ENCODE measurements at places on chromosomes 5 and 9.

DNA sequence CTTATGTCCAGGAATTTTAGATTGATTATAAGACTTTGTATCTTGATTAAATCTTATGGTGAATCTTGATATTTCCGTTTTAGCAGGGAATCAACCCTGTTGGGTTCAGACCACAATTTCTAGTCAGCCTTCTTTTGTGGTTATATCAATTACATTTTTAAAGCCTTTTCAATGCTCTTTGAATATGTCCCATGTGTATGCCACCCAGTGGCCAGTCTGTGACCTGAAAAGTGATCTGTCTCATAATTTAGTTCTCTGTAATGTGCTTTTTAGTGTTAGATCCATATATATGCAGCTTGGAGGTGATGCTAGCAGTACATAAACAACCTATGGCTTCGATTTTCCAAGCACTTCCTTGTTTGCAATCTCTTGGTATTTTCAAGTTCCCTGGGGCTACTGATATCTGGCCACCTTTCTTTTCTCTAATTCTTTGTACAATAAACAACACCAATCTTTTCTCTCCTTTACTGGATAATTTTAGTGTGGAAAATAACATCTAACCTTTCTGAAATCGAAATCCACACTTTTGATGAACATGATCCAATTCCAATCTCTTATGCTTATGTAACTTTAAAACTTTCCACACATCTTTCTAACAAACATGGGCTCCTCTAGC lies 28.8 kb downstream of the PDE8B start:
- peak; percentile 41 for DNase-seq

GRCh38 chr5:161925960-161926359 lies 78.0 kb downstream of the GABRA1 start:
- DNase-seq, result no peak

GRCh38 chr9:113257863-113258262 lies 17.5 kb downstream of the CDC26 start:
- DNase-seq, result no peak

GRCh38 chr9:101673642-101674041 lies 64.8 kb downstream of the GRIN3A start:
- DNase-seq, result no peak

DNA sequence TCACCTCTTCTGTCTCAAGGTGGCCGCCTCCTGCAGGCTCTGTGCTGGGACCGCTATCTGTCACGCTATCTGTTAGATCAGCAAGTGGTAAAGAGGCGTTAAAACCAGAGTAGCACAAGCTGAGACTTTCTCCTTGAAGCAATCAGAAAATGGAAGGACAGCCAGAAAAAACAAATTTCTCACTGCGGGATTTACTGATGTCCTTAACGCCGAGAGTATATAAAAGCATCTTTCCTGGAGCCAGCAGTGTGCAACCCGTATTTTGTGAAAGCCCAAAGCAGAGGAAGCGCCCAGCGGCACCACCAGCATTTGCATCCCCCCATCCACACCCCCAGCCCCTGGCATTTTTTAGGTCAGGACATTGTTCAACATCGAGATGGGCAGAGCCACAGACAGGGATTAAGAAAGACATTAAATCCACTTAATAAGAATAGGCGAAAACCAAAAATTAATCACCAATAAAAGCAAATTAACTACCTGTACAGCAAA lies 48.6 kb downstream of the DUSP1 start:
- no peak for DNase-seq

DNA sequence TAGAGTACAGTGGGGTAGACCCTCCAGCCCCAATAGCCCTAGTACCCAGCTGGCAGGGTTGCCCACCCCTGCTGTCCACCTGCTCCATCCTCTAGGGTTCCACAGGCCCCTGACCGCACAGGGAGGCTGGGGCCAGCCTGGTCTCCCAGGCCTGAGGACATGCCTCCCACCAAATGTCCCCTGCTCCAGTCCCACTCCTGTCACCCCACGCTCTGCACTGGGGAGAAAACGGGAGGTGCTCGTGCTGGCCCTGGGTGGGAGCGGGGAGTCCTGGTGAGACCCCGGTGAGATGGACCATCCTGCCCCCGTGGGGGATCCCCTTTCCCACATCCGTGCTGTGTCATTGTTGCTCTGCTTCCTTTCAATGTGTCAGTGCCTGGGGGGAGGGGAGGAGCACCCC lies 12.1 kb downstream of the CPLX2 start:
- DNase-seq, result no peak

- DNase-seq, result peak; percentile 18
Measured at GRCh38 chr5:115557667-115558387, 13.3 kb upstream of the FEM1C start.

DNA sequence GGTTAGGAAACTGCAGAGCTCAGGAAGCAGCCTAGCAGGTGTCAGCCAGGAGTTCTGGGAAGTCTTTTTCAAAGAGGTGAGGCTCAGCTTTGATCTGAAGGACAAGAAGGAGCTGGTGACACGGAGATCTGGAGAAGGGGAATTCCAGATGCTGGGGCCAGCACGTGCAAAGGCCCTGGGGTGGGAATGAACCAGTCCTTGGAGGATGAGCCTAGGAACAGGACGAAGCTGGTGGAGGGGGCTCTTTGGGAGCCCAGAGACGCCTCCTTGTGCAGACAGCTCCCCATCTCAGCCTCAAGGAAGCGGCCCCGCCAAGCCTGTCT lies 15.2 kb upstream of the RNU6ATAC start:
- DNase-seq, result no peak

DNA sequence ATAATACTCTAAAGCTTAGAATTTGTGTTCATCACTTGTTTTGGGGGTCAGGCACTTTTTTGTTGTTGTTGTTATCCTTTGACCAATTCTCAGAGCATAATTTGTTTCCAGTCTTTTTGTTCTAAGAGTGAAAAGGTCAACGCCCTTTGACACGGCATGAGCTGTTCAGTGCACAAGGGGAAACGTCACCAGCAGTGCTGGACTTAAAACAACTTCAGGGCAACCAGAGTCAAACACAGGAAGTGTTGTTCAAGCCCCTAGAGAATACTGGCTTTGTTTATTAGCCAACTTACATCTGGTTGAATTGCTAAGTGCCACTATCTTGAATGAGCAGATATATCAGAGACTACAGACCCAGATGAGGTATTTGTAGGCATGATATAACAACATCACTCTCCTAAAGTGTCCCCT lies 368.9 kb downstream of the TMEM161B start:
- DNase-seq, result no peak

- DNase-seq, result no peak
Measured at GRCh38 chr9:124450931-124451661, 845 bp downstream of the ADGRD2 start.

DNA sequence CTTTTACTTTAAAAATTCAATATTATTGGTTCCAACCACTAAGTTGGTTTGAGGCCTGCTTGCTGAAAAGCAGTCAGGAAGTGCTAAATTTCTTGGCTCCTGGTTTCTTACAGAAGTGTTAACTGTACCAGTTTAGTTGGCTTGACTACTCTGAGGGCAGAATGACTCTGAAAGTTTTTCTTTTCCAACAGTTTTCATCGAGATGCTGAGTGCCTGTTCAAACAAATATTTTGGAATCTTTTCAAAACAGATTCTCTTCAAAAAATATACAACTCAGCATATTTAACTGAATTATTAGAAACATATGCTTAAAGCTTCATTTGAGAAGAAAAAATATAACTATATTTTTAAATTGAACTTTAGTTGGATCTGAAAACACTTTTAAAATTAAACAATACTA lies 37.0 kb downstream of the SLC38A9 start:
- no peak for DNase-seq

DNA sequence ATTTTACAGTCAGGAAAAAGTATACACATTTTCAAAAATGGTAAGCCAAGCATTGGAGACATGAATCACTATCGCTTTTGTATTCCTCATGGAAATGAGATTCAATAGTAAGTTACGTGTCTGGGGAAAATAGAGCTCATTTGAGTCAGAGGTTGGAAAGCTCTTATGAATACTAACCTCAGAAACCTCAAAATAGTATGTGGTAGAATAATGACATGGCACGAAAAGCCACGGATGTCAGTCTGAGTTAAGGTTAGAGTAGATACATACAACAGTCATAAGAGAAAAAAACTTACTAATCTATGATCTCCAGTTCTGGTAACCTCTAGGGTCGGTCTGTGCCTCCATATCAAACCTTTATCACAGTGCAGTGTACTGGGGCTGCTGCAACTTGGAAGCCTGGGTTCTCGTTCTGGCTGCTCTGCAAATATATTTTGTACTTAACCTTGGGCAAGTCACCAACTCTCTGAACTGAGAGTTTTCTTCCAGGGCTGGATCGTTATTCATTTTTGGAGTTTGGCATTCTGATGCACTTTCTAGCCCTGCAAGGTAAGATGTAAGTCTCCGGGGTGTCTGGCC lies 31.8 kb downstream of the MAP1B start:
- peak; percentile 80 for DNase-seq

- no peak for DNase-seq
Measured at GRCh38 chr9:97857606-97858392, 4.8 kb downstream of the FOXE1 start.

DNA sequence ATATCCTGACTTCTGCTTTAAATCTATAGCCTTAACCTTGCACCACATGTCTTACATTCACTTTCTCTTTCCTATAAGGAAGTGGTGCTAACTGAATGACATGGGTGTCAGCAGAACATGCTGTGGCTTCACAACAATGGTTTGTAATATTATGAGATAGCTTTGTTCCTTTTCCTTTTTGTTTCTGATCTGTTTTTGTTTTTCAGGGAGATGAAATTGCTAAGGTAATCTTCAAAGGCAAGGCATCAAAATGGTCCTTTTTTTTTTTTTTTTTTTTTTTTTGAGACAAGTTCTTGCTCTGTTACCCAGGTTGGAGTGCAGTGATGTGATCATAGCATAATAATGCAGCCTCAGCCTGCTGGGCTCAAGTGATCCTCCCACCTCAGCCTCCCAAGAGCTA lies 53.6 kb upstream of the RANBP6 start:
- no peak for DNase-seq

- peak; percentile 18 for DNase-seq
Measured at GRCh38 chr5:54469622-54470021, 14.1 kb downstream of the HSPB3 start.

GRCh38 chr5:110738503-110738811 lies 350 bp upstream of the SLC25A46 start:
- DNase-seq, result no peak

GRCh38 chr5:167752936-167753335 lies 538.5 kb upstream of the WWC1 start:
- DNase-seq, result no peak

- DNase-seq, result no peak
Measured at GRCh38 chr5:6730807-6731206, 17.6 kb downstream of the TENT4A start.

GRCh38 chr5:6501701-6502100 lies 53.0 kb downstream of the UBE2QL1 start:
- no peak for DNase-seq

DNA sequence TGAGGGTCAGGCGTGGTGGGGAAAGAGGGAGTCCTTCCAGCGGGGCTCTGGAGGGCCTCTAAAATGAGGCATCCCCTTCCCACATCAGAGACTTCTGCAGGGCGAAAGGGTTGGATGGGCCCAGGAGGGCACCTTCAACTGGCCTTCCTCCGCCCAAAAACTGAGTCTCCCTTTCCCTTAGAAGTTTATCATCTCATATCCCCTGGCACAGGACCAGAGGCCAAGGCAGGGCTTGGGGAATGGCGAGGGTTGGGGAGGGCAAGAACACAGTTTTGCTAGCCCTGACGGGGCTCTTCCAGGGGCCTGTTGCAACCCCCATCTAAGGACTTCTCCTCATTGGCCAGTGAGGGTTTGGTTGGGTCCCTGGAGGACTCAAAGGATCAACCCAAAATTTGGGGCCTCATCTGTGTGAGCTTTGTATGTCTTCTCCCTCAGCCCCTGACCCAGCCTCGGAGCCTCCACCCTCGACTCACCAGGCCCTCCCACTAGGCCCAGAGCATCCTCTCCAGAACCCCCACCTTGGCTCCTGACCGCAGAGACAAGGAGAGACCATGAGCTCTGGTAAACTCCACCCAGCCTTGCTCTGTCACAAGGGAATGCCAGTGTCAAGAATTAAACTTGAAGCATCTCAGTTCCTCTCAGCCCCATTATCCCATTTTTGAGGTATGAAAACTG lies 24.1 kb downstream of the AQP7 start:
- DNase-seq, result no peak

- no peak for DNase-seq
Measured at GRCh38 chr5:143243103-143243502, 160.4 kb downstream of the NR3C1 start.

DNA sequence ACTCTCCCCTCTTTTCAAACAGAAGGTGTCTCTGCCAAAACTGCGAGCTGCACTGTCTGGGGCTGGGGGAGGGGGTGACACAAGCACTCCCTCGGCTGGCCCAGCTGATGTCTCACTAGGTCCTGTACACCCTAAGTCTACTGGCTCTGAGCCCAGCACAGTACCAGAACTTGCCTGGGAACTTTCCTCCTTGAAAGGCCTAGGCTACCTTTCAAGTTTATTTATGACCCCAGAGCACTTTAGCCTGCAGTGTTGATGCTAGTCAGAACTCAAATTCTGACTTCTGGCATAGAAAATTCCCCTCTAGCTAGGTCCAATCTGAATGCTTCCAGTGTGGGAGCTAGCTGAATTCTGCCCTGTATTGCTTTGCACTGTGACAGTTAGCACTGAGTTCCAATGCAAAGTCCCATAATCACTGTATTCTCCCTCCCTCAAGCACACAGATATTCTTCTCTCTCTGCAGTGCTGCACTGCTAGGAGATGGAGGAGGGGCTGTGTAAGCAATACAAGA lies 10.5 kb downstream of the LURAP1L start:
- no peak for DNase-seq

DNA sequence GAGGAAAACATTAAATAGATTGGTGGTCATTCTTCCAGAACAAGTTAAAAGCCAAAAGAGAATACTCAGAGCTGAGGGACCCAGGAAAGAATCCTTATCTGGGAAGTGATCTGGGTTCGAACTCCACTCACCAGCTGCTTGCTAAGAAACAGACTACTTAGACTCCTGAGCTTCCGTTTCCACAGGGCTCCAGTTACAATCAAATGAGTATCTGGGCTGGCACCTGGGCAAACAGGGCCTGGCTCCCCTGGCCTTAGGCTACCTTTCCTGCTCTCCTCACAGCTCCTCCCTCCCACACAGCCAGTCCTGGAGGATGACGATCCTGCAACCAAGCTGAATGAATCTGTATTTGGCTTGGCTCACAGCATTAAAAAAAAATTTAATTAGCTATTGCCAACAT lies 2.5 kb downstream of the MAPK9 start:
- DNase-seq, result no peak

DNA sequence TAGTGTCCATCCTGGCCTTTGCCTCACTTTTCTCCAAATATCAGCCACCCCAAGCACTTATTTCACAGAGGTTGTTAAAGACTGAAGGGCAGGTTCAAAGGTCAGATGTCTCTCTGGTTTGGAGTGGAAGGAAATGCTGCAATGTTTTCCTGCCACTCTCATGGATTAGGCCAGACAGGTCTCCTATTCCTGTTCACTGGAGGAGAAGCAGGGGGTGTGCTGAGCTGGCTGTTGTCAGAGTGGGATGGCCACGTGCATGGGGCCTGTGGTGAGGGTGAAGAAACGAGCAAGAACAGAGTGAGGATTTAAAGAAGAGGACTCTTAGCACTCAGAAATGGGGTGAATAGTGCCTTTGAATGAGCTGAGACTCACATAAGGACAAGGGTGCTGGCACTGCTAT lies 6.7 kb downstream of the TMEM8B start:
- no peak for DNase-seq

GRCh38 chr9:135945969-135946368 lies 15.2 kb downstream of the UBAC1 start:
- no peak for DNase-seq

GRCh38 chr5:148733601-148734438 lies 79.5 kb upstream of the HTR4 start:
- peak; percentile 86 for DNase-seq

- no peak for DNase-seq
Measured at GRCh38 chr5:54579591-54580295, 62.2 kb downstream of the SNX18 start.

All from hematopoietic multipotent progenitor cell treated with erythropoietin and hydrocortisone succinate and interleukin-3 and kit ligand, for 8 days (in vitro differentiated cells).